ENCODE measurements at places on chromosomes 7 and 10.
A peak's percentile ranks its signal among the peaks of the same experiment; 100 is the strongest.

DNA sequence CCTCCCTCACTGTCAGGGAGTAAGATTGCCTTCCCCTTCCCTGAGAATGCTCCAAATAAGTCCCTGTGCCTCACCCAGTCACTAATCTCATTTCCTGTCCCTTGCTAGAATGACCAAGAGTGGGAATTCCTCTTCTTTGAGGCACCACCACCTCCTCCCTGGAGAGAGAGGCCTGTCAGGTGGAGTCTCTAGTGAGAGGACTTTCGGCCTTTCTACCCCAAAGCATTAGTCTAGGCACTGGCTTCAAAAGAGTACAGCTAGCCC lies 145.0 kb downstream of the PTPN20 start:
- DNase-seq: no peak

DNA sequence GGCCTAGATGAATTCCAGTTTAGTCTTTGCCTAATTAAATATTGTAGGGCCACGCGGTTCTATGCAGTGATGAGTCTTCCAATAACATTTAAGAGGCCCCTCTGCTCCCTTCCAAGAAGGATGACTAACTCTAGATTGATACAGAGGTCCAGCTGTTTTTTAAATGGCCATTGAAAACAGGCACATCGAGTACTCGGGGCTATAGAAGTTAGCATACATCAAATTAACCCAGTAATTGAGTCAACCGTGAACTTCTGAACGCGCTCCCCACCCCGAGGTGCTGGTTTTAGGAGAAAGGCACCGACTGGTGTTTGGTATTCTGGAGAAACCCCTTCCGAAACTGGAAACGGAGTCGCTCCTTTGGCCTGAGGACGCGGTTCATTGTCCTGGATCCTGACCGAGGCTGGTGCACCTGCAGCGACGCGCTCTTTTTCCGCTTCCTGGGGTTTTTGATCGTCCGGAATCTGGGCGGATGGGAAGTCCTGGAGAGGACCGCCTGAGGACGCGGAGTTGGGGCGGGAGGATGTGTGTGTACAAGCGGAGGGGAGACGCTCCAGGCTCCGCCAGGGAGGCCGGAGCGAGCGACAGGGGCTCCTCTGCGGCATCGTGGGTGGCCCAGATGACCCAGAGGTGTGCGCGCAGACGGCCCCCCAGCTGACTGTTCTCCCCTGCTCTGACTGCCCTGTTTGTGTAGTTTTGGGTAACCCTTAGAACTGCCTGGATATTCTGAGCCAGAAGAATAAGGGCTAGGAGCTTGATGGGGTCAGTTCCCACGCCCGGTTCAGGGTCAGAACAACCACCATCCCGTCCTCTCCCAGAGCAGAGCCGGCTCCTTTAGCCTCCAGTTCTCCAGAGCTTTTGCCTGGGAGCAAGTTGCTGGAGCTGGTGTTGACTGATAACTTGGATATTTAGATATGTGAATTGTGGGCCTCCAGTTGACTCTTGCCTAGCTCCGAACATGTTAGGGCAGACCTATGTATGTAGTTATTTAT lies 711 bp downstream of the FAM221A start:
- peak; percentile 89 for DNase-seq

GRCh38 chr10:126977216-126977615 lies 72.0 kb downstream of the DOCK1 start:
- DNase-seq: no peak

DNA sequence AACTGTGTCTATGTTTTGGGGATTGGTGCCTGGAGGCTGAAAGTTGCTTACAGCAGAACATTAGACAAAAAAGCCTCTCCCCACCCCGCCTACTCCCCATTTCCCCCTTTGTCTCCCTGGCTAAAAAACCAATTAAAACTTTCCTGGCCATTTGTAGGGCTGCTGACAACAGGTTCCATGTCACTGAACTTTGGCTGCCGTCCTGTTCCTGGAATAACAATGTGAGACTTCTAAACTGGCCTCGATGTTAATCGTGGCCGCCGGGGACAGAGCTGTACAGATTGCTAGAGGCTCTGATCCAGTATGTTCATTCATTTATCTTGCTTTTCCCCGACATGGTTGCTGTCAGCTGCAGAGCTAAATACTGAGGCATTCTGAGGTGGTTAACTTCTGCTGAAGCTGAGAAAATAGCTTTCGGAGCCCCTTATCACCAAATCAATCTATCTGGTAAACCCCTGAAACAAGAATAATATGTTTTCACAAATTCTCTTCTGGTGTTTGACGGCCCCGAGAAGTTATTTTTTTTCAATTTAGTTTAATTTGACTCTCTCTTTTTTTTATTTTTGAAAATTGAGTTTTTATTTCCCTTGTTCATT lies 271.6 kb downstream of the GFRA1 start:
- DNase-seq: no peak

- no peak for DNase-seq
Observed at GRCh38 chr7:36157527-36158320, 4.7 kb downstream of the EEPD1 start.

GRCh38 chr10:3077940-3078630 lies 10.7 kb downstream of the PFKP start:
- DNase-seq: no peak

DNA sequence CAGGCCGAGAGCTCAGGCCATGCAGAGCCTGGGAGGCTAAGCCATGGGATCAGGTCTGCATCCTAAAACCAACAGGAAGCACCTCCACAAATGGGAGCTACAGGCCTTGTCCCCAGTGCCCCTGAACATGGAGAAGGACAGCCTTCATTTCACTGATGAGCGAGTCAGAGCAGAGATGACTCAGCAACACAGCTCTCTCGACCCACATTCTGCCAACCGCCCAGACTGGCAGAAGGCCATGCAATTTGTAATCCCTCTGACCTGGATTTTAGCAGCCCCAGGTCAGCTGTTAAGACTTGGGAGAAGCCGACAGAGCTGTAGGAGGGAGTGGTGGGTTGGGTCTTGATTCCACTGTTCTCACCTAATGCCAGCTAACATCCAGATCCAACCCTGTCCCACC lies 25.5 kb downstream of the VOPP1 start:
- no peak for DNase-seq

DNA sequence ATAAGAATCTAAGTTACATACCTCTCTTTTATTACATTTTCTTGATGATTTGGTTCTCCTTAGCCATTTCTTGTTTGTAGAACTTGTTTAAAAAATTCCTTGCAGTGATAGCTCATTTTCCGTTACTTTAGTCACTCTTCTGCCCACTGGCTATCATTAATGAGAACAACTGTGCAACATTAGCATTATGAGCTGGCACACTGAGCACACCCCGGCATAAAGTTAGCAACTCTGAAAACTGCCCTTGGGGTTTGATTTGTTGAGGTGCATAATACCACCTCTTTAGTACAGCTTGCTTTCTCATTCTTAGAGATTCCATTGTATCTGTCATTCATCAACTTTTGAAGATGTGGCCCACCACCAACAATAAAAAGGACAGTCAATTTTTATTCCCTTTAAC lies 87.6 kb upstream of the ADCY1 start:
- no peak for DNase-seq

DNA sequence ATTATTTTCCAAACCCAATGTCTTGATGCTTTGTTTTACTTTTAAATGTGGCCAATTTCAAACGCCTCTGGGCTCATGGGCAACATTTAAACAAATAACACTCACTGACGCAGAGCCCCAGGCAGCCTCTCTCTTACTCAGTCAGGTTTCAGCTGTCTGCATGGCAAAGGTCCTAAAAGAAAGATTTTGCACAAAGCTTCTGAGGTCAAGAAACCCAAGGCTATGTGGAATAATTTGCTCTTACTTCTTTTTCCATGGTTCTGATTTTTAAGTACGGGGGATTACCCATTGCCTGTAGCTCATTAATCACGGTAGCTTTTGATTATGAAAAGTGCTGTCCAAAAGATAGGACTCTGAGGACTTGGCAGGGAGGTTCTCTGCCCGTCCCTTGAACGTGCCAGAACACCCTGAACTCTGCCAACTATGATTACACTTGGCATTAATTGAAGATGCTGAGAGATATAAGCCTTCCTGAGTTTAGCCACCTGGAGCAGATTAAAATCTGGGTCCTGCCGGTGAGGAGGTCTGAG lies 14.1 kb upstream of the MSRB2 start:
- DNase-seq: no peak

- no peak for DNase-seq
Observed at GRCh38 chr10:78362406-78363022, 328.9 kb downstream of the RPS24 start.

DNA sequence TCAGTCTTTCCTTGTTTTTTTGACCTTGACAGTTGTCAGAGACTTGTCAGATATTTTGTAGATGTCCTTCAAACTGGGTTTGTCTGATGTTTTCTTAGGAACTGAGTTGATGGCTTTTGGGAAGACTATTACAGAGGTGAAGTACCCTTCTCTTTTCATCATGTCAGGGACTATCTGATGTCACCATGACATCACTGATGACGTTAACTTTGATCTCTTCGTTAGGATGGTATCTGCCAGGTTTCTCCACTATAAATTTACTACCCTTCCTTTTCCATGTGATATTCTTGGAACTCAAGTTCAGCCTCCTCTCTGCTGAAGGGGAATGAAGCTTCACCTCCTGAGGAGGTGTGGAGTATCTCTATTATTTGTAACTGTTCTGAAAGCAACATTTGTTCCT lies 78.5 kb downstream of the SUGCT start:
- no peak for DNase-seq

DNA sequence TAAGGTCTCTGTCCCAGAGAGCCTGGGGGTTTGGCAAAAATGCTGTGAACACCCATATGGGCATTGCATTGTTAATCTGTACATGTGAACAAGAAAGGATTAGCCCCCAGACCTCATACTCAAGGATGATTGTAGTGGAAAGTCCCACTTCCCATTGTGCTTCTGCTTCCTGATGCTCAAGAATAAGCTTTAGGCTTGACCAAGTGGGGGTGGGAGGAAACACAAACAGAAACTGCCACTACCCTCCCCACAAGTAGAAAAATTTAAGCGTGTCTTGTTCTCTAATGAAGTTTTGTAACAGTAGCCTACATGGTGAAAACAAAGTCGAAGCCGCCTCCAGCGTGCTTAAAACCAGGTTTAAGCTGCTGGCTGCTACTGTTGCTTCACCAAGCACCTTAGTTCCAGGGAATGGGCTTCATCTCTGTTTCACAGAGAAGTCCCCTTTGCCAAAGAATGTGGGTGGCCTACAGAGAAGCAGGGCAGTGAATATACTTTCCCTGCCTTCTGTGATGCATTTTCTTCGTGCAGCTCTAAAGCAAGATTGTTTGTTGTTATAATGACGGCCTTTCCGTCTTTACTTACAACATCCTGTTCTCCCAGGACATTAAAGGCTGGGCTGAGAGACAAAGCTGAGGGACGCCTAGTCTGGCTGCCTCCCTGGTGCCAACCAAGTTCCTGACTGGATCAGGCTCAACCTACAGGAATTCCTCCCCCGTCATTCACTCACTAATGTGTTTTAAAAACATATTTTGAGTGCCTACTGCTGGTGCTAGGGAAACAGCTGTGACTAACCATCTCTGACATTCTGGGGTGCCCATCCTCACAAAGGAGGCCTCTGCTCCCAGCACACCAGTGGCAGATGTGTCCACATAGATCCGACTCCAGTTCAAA lies 32.1 kb upstream of the CCSER2 start:
- no peak for DNase-seq

GRCh38 chr7:158952776-158953175 lies 96.4 kb downstream of the DYNC2I1 start:
- DNase-seq: no peak

DNA sequence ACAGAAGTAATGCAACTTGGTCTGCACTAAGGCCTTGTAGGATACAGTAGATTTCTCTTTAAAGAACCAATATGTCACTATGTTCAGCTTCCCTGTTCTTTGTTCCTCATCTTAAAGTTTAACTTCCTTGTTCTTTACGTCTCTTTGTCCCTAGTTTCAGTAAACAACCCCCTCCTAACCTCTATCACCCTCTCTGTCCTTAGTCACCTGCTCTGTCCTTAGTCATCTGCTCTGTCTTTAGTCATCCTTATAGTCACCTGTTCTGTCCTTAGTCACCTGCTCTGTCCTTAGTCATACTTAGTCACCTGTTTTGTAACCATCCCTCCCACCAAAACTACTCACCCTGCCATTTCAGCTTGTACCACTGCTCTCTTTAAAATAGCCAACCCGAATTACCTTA lies 144.6 kb upstream of the TMEM106B start:
- DNase-seq: no peak

DNA sequence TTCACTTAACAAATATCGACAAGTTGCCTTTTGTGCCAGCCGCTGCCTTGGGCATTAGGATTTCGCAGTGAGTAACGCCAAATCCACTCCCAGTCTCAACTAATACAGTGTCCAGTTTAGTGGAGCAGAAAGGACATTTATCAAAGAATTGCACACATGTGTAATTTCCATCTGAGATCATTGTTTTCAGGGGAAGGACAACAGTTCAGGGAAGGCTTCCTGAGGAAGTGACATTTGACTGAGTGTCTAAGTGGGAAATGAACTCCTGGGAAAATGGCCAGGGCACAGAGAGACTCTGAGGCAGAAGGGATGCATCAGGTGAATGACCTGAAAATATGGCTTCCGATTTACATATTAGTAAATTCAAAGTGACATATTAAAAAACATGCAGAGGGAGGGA lies 89.4 kb downstream of the ITGA8 start:
- no peak for DNase-seq

- no peak for DNase-seq
Observed at GRCh38 chr7:55534262-55534915, 37.9 kb downstream of the VOPP1 start.

DNA sequence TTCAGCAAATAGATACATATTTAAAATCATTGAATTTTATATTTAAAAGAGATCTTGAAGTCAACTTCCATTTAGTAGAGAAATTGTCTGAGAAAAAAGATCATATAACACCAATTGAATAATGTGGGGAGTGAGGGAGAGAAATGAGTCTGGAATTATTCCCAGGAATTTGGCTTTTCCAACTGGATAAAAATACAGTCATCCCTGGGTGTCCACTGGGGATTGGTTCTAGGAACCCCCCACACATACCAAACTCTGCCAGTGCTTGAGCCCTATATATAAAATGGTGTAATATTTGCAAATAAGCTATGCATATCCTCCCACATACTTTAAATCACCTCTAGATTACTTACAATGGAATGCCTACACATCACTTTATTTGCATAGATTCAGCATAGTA lies 162.8 kb upstream of the SEMA3C start:
- DNase-seq: no peak

DNA sequence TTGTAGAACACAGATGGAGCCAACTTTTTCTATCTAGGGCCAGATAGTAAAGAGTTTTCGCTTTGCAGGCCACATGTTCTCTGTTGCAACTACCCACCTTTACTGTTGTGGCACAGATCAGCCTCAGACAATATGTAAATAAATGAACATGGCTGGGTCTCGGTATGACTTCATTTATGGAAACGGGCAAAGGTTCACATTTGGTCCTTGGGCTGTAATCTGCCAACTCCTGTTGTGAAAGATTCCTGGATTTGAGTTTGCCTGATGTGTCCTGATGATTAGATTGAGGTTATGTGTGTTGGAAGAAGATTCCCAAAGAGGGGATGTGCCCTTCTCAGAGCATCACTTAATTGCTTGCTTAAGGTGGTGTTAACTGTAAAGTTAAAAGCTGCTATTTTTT lies 38.2 kb downstream of the RBM20 start:
- no peak for DNase-seq

DNA sequence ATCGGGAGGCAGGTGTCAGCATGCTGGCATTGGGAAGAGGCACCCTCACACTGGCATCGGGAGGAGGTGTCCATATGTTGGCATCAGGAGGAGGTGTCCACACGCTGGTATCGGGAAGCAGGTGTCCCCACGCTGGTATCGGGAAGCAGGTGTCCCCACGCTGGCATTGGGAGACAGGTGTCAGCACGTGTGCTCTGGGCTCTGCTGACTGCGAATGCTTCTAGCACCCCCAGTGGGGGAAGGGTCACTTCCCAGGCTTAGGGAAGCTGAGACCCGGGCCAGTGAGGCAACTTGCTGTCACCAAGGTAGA lies 92.5 kb upstream of the IKZF1 start:
- no peak for DNase-seq

- no peak for DNase-seq
Observed at GRCh38 chr7:113880559-113880958, 38.2 kb downstream of the PPP1R3A start.

Data from NCI-H510A (cell line).